ENCODE measurements at places on chromosomes 6 and 20.

GRCh38 chr20:49516916-49517804, 34.7 kb upstream of the KCNB1 start:
- DNase-seq: no peak

- DNase-seq: no peak
Measured at GRCh38 chr20:50296450-50297375, 106.1 kb downstream of the CEBPB start.

- DNase-seq: no peak
Measured at GRCh38 chr6:97669191-97670031, 386.4 kb upstream of the MMS22L start.

- no peak for DNase-seq
Measured at GRCh38 chr6:124799638-124800037, 162.6 kb upstream of the RNF217 start.

DNA sequence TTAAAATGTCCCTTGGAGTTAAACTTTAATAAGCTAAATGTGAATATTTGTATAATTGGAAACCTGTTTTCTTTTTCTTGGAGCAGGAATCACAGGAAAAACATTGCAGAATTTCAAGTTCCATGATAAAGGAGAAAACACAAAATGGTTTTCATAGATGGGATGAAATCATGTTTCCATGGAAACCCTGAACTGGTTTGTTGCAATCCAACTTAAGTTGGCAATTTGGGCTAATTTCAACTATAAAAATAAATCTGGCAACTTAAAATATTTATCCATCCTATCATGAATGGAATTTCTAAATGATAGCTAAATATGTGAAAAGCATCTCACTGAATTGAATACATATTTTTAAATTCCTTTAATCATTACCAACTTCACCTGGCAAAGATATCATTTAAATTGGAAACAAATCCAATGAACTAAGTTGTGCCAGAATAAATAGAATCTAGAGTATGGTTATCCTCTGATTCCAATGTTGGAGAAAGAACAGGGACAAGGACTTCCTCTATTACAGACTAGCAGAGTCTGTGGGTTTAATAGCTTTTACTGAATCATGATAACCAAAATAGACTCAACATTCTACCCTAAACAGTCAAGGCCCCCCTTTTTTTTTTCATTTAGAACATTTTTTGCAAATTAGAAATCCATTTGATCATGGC, 33.2 kb downstream of the COL21A1 start:
- DNase-seq: no peak
